ENCODE measurements at places on chromosomes 12 and 14. TPM values are rescaled to one million over a fixed set of nuclear protein-coding genes. Genes with fewer than 3 reads are reported as not detected.

ATG2B gene
- 10.9 TPM for total RNA-seq

TAS2R19 gene
- 0.51 TPM for total RNA-seq

CCDC38 gene
- 0.08 TPM for total RNA-seq

PYGL gene
- 8.3 TPM for total RNA-seq

PMCH gene
- total RNA-seq = not detected

All from Right ventricle myocardium superior (tissue), 1 donor.